ENCODE measurements at places on chromosomes 13 and 19.

GRCh38 chr13:21894703-21895699, 224.1 kb downstream of the FGF9 start:
- DNase-seq: no peak

DNA sequence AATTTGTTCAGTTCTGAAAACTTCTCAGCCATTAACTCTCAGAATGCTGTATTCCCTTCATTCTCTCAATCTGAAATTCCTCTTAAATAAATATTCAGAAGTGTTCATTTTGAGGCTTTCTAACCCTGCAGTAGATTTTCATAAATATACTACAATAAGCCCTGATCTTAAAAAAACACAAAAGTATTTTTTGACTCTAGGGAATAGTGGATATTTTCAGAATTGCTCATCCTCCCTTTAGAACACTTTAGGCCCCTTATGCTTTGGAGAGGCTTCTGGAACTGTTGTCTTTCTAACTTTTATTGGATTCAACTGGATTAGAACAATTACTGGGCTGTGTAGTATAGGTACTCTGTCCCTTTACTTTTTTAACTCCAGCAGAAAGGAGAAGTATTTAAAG, 1662.6 kb upstream of the MIR17HG start:
- no peak for DNase-seq

DNA sequence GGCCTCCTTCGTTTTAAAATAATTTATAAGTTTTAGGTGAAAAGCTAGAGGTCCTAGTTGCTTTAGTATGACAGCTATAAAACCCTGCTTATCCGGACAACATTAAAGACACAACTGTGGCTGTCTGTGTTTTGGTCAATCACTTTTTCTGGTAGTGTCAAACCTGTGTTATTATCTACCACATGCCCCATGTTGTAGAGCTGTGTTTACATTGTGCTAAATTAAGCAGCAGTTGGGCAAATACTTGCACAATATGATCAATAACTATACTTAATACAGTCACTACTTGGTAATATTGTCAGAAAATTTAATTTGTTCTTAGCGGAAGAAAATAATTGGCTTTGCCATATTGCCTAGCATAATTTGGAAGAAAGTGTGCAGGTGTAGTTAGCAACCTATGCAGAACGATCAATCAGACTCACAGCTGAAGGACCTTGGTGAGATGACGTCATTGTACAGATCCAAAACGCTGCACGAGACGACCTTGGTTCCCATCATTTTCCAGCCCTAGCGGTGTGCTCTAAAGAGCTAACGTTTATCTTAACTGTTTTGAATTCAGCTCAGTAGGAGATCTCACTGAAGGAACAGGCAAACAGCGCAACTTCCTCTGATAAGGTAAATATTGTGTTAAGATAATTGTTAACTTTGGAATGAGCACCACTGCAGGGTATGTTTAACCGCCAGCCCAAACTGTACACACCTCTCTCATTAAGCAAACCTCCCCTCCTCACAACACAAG, 476.6 kb downstream of the IRS2 start:
- DNase-seq: no peak

DNA sequence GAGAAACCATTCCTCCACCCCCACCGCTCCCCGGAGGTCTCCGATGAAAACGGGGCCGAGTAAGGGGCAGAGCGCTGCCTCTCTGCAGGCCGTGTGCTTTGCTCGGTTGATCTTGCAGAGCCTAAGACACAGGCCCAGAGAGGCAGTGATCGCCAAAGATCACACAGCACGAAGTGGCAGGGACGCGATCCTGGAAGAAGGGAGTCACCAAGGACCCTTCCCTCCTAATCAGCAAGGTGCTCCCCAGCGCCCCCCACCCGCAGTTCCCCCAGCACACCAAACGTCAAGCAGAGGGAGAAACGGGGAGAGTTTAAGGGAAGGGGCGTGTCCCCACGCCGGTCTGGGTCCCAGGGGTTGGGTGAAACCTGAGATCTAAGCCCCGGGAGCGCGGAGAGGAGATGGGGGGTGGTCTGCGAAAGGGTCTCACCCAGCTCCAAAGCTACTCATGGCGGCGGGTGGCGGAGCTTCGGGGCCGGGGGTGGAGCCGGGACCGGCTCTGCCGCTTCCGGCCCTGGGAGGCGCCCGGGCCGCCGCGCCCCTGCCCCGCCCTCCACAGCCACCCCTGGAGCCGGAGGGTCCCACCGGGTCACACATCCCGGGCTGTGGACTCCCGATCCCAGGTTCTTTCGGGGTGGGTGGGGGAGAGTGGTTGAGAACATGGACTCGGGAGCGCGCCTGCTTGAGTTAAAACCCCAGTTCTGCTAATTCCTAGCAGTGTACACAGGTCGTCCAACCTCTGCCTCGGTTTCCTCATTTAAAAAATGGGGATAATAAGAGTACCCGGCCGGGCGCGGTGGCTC, at the start of gene EML2:
EML2 (minus strand) TSS at position 468 of the 800 bp plus-strand sequence; CDS start at position 447, 21 bp downstream.
- DNase-seq: peak; percentile 64

DNA sequence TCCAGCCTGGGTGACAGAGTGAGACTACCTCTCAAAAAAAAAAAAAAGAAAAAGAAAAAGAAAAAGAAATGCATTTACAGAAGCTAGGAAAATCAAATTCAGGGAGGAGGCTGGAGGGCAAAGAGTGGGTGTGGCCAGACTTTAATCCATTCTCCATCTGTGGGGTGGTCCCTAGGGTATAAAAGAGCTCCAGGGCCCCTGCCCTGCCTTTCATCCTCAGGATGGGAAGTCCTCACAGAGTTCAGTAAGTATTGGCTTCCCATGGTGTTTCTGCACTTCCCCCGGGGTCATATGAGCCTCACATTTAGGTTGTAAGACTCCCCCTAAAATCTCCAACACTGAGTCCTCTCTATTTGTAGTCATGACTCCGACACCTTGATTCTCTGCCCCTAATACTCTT, 33.0 kb downstream of the DPRX start:
- no peak for DNase-seq
